ENCODE measurements at places on chromosomes 2 and 18.

GRCh38 chr2:154477319-154477718 is 221.2 kb upstream of the KCNJ3 start:
- H3K4me1 ChIP-seq: no peaks in the 10 kb centered on the region
- H3K27me3 ChIP-seq: no peaks in the 10 kb centered on the region
- H3K27ac ChIP-seq: peak overlapping the region; percentile 36
- H3K36me3 ChIP-seq: no peaks in the 10 kb centered on the region
- DNase-seq: no peak

GRCh38 chr18:49052891-49053644 is 102.3 kb upstream of the SMAD7 start:
- H3K27ac ChIP-seq: no peak overlapping the region
- no peaks in the 10 kb centered on the region for H3K27me3 ChIP-seq
- H3K36me3 ChIP-seq: no peaks in the 10 kb centered on the region
- no peaks in the 10 kb centered on the region for H3K4me1 ChIP-seq
- DNase-seq: no peak
- no peak overlapping the region for H3K4me3 ChIP-seq

DNA sequence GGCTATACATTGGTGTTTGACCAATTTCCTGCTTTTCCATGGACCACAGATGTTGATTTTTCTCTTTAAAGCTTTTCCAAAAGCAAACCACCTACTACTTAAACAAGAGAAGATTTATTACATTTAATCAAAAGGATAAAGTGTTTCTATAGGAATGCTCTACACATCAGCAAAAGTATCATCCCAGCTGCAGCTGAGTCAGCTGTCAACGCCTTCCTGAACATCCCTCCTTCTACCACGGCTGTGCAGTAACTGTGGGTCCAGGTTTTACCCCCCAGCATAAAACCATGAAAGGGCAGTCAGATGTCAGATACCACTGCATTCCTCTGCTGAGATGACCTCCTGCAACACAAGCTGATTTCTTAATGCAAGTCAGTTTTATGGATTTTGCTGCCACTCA is 524.5 kb upstream of the MEX3C start:
- no peaks in the 10 kb centered on the region for H3K36me3 ChIP-seq
- no peaks in the 10 kb centered on the region for H3K4me1 ChIP-seq
- DNase-seq: no peak
- no peak overlapping the region for H3K4me3 ChIP-seq
- no peaks in the 10 kb centered on the region for H3K27me3 ChIP-seq
- no peak overlapping the region for H3K27ac ChIP-seq

DNA sequence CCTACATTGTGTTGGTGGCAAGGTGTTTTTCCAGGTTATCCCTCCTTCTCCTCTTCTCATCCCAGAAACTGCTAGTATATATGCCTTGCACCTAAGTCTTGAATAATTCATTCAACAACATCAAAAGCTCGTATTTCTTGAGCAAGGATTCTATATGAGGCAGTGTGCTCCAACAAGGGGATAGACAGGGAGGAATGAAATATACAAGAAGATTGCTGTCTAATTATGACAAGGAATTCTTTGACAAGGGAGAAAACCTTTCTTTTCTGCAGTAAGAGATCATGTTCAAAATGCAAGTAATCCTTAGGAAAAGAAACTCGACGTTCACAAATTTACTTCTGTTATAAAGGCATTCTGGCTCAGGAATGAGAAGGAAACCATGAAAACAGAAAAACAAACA is 788.6 kb downstream of the TDRD15 start:
- H3K4me3 ChIP-seq: no peak overlapping the region
- H3K4me1 ChIP-seq: no peaks in the 10 kb centered on the region
- no peaks in the 10 kb centered on the region for H3K27me3 ChIP-seq
- no peak for DNase-seq

GRCh38 chr2:129802290-129802689 is 177.2 kb upstream of the RAB6C start:
- no peak overlapping the region for H3K4me3 ChIP-seq
- no peaks in the 10 kb centered on the region for H3K36me3 ChIP-seq
- H3K27ac ChIP-seq: no peak overlapping the region
- no peaks in the 10 kb centered on the region for H3K27me3 ChIP-seq

GRCh38 chr2:33307659-33308270 is 168.7 kb upstream of the RASGRP3 start:
- H3K4me1 ChIP-seq: no peaks in the 10 kb centered on the region
- H3K36me3 ChIP-seq: no peaks in the 10 kb centered on the region
- no peak for DNase-seq
- no peaks in the 10 kb centered on the region for H3K27me3 ChIP-seq
- no peak overlapping the region for H3K27ac ChIP-seq
- no peak overlapping the region for H3K4me3 ChIP-seq

DNA sequence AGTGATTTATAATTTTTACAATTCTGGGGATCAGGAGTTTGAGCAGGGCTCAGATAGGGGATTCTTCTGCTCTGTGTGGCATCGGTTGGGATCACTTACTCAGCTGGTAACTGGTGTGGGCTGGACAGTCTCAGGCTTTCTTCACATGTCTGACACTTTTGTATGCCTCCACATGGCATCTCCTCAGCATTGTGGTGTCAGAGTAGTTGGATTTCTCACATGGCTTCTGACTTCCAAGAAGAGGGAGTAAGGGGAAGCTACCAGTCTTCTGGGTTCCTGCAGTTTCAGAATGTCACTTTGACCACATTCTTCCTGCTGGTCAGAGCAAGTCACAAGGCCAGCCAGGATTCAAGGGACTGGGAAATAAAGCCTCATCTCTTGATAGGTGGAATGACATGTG is 55.6 kb downstream of the NCOA1 start:
- H3K4me3 ChIP-seq: no peak overlapping the region
- no peaks in the 10 kb centered on the region for H3K36me3 ChIP-seq
- no peak for DNase-seq
- no peaks in the 10 kb centered on the region for H3K4me1 ChIP-seq
- no peak overlapping the region for H3K27ac ChIP-seq

GRCh38 chr2:134838143-134838620 is at the start of gene ACMSD:
Gene ACMSD, plus strand, starts transcription at chr2:134838616. Its CDS starts 67 bp downstream, at chr2:134838683.
- DNase-seq: no peak
- peak within 1 kb of the TSS; percentile 56 for H3K27ac ChIP-seq
- H3K4me1 ChIP-seq: peaks cover 3% of the 10 kb centered on the region

DNA sequence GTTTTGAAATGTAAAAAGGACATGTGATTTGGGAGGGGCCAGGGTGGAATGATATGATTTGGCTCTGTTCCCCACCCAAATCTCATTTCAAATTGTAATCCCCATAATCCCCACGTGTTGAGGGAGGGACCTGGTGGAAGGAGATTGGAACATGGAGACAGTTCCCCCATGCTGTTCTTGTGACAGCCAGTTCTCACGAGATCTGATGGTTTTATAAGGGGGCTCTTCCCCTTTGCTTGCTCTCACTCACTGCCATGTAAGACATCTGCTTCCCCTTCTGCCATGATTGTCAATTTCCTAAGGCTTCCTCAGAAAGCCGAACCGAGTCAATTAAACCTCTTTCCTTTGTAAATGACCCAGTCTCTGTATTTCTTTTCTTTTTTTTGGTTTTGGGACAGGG is 39.2 kb downstream of the FECH start:
- H3K27me3 ChIP-seq: no peaks in the 10 kb centered on the region
- no peak overlapping the region for H3K27ac ChIP-seq
- H3K4me1 ChIP-seq: no peaks in the 10 kb centered on the region
- DNase-seq: no peak
- no peaks in the 10 kb centered on the region for H3K36me3 ChIP-seq

DNA sequence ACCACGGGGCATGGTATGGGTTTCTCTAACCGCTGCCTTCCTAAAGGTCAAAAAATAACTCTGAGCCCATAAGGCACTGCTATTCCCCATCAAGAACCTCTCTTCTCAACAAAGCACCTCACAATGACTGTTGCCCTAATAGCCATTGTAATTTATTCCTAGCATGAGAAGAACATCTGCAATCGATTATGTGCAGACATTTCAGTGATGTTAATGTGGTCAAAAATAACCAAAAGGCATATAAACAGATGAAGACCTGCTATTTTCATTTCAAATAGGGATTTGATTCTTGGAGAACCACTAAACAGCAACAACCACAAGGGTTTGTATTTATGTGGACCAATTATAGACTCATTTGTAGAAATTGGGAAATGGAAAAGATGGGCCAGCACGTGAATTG is 356.6 kb downstream of the FBXO15 start:
- H3K27ac ChIP-seq: no peak overlapping the region
- no peaks in the 10 kb centered on the region for H3K36me3 ChIP-seq
- H3K4me1 ChIP-seq: no peaks in the 10 kb centered on the region
- no peak for DNase-seq
- no peak overlapping the region for H3K4me3 ChIP-seq

DNA sequence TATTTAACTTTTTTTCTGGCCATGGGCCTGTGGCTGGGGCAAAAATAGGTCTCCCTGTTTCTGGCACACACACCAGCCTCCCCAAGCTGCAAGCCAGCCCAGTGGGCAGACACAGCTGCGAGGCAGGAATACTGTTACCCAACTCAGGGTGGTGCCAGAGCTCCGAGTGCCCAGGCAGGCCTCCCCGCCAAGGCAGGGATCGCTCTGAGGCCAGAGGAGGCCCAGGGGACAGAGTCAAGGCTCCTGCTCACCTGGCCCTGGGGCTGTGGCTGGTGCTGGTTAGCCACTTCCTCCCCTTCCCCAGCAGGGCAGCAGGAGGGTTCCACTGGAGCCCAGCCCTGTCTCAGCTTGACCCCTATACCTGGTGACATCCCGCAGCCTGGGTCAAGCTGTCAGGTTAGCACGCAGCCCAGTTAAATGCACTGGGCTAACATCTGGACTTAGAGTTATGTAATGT is 67.1 kb upstream of the EPAS1 start:
- no peak for DNase-seq
- H3K4me1 ChIP-seq: peaks cover 7% of the 10 kb centered on the region
- no peaks in the 10 kb centered on the region for H3K36me3 ChIP-seq
- H3K4me3 ChIP-seq: no peak overlapping the region
- no peak overlapping the region for H3K27ac ChIP-seq

GRCh38 chr2:120206022-120206581 is 17.1 kb downstream of the TMEM185B start:
- H3K4me3 ChIP-seq: no peak overlapping the region
- no peaks in the 10 kb centered on the region for H3K27me3 ChIP-seq
- H3K36me3 ChIP-seq: no peaks in the 10 kb centered on the region
- peaks cover 3% of the 10 kb centered on the region for H3K4me1 ChIP-seq
- no peak for DNase-seq
- H3K27ac ChIP-seq: no peak overlapping the region

DNA sequence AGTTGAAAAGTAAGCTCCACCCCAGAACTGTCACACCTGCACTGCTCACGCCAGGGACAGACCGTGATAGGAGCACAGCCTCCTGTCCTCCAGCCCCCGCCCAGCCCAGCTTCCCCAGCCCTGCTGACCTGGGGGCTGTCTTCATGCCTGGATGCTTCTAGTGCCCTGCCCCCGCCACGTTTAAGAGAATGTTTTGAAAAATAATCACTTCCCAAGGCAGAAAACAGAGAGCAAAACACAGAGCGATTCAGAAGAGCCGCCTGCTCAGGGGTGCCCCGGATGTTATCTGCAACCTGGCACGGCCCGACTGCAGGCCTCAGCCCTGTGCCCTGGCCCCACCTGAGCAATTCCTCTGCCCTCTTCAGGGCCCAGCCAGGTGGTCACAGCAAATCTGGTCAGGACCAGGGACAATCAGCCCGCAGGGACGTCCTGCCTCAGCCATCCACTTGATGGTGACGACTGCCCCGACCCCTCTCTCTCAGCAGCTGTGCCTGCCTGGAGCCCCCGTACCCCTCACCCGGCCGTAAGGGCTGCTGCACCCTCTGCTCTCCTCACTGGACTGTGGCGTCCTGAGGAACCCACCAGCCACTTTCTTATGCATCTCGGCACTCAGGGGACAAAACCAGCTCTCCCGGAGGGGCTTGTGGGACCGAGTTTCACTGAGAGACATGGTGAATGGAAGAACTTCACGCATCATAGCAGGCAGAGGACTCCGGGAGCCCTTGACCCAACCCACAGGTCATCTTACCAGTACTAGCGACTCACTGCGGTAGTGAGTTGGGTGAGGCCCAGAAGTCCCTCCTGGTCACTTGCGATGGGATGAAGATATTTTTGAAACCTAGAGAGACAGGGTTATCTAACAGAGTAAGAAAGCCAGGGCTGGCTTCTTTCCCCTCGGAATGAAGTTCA is 30.2 kb downstream of the ADI1 start:
- H3K4me3 ChIP-seq: no peak overlapping the region
- no peak overlapping the region for H3K27ac ChIP-seq
- peaks cover 5% of the 10 kb centered on the region for H3K4me1 ChIP-seq
- H3K36me3 ChIP-seq: no peaks in the 10 kb centered on the region
- no peaks in the 10 kb centered on the region for H3K27me3 ChIP-seq

DNA sequence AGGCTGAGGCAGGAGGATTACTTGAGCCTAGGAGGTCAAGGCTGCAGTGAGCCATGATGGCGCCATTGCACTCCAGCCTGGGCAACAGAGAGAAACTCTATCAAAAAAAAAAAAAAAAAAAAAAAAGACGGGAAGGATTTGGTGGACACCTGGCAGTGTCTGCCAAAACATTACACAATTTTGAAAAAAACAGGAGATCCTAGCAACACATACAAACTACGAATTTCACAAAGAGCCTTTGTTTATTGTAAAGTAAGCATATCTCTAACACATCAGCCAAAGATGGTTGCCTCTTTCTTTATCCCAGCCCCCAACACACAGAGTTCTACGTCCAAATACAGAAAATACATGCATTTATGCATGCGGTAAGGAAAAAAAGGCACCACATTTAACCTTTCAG is 7.6 kb downstream of the GPR45 start:
- H3K4me3 ChIP-seq: no peak overlapping the region
- no peaks in the 10 kb centered on the region for H3K27me3 ChIP-seq
- no peak for DNase-seq
- no peaks in the 10 kb centered on the region for H3K36me3 ChIP-seq
- H3K4me1 ChIP-seq: no peaks in the 10 kb centered on the region

- H3K27ac ChIP-seq: no peak overlapping the region
- H3K4me3 ChIP-seq: no peak overlapping the region
- no peaks in the 10 kb centered on the region for H3K36me3 ChIP-seq
- no peaks in the 10 kb centered on the region for H3K27me3 ChIP-seq
- no peak for DNase-seq
- H3K4me1 ChIP-seq: no peaks in the 10 kb centered on the region
These were observed 552.0 kb downstream of the IRS1 start for GRCh38 chr2:226247289-226248275.

- no peaks in the 10 kb centered on the region for H3K27me3 ChIP-seq
- H3K4me1 ChIP-seq: no peaks in the 10 kb centered on the region
- no peak overlapping the region for H3K27ac ChIP-seq
- H3K36me3 ChIP-seq: no peaks in the 10 kb centered on the region
These were observed 17.8 kb upstream of the KCNK3 start for GRCh38 chr2:26674771-26675170.

GRCh38 chr2:48452108-48452507 is 77.8 kb upstream of the STON1 start:
- no peak for DNase-seq
- no peaks in the 10 kb centered on the region for H3K27me3 ChIP-seq
- no peaks in the 10 kb centered on the region for H3K4me1 ChIP-seq

All from kidney (tissue), 22 donors.